ENCODE measurements at places on chromosomes 7 and 10.

- DNase-seq: no peak
Observed at GRCh38 chr10:34960983-34961382, 129.2 kb downstream of the CUL2 start.

GRCh38 chr7:20642166-20642565 lies 26.7 kb downstream of the ABCB5 start:
- DNase-seq: no peak

- no peak for DNase-seq
Observed at GRCh38 chr7:4794591-4795350, 19.3 kb downstream of the AP5Z1 start.

GRCh38 chr7:15459018-15459615 lies 102.7 kb downstream of the AGMO start:
- DNase-seq: no peak

DNA sequence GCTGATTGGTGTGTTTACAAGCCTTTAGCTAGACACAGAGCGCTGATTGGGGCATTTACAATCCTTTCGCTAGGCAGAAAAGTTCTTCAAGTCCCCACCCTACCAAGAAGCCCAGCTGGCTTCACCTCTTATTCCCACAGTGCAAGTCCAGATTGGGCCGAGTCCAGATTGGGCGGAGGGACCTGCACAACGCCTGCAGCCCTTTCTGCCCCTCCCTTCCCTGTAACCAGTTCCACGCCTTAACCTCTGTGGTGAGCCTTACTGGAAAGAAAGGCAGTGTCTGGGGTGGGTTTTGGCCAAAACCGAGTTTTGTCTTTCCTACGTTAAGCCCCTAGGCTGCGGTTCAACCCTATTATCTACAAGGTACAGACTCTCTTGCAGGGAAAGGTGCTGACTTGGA lies 268.7 kb downstream of the ZEB1 start:
- no peak for DNase-seq

DNA sequence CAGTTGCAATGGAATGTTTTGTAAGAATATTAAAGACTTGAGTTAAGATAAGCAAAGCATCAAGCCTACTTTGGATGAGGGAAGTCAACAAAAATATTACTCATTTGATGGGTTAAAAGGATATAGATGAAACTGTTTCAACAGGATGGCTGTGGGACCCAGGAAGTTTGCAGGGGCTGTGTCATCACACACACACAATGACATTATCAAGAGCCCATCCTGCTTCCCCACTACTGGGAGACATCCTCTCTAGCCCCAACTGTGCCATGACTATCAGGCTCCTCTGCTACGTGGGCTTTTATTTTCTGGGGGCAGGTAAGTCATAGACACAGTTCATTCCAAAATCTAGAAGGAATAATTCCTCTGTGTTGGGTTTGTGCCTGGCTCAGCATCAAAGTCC lies 78.8 kb upstream of the PRSS1 start:
- DNase-seq: no peak

DNA sequence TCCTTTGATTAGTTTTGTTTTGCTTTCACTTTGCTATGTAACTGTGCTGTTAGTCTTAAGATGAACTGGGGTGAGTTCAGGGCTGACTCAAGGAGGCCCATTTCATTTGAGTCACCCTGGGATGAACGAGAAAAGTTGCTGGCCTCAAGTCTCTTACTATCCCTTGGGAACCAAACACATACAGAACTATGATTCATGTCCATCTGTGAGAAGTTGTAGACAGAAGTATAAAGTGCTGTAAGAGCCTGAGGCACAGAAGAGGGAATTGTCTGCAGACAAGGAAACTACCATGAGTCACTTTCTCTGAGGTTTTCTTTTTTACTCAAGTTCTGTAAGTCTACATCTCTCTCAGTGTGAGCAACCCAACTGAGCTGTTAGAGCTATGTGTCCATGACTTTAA lies 179.8 kb upstream of the CSTF2T start:
- DNase-seq: no peak

GRCh38 chr10:48324580-48324979 lies 18.1 kb downstream of the MAPK8 start:
- no peak for DNase-seq

GRCh38 chr7:134371536-134371935 lies 54.8 kb upstream of the SLC35B4 start:
- DNase-seq: no peak

GRCh38 chr7:148222721-148223120 lies 367.8 kb upstream of the C7orf33 start:
- DNase-seq: no peak

DNA sequence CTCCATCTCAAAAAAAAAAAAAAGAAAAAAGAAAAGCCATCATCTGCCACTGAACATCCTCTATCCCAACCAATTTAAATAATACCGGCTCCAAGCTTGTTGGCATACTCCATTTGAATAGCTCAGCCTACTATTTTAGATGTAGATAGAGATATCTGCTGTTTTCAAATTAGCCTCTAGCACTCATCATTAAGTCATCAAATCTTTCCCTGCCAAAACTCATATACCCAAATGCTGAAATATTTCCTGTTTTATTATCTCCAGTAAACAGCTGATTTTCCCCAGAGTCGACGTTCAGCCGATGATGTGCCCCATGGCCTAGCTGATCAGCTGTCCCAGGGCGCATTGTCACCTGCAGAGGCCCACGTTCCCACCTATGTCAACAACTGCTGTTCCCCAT lies 34.5 kb upstream of the FRMD4A start:
- no peak for DNase-seq

DNA sequence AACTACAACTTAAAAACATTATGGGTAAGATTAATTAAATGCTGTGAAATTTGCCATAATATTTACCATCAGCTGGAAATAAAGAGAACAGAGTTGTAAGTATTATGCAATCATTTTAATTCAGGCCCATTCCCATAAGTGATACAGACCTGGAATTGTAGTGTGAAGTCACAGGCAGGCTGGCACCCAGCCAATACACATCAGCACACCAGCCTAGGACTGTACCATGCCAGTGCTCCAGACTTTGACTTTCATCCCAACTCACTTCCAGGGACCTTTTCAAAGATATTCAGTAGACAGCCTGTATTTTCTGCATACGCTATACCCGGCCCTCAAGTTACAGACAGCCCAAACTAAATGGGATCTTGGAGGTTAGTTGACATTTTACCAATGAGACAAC lies 143.3 kb downstream of the TES start:
- no peak for DNase-seq
